Ureter (tissue), 1 donor: ENCODE measurements at places on chromosomes 5 and 9. TPM values are rescaled to one million over a fixed set of nuclear protein-coding genes. Genes with fewer than 3 reads are reported as not detected.

Gene C7
- 209 TPM for total RNA-seq

Gene C8G
- total RNA-seq: 1.6 TPM

Gene TNC
- 61.2 TPM for total RNA-seq

Gene SH2D3C
- 15.7 TPM for total RNA-seq

Gene OLFM1
- 47.8 TPM for total RNA-seq

Gene SV2C
- total RNA-seq: 0.60 TPM

Gene NTRK2
- 3.0 TPM for total RNA-seq

Gene C9
- total RNA-seq: not detected

Gene NUTM2F
- not detected for total RNA-seq

Gene C5orf58
- not detected for total RNA-seq

Gene UGT3A1
- not detected for total RNA-seq

Gene RNF130
- 54.8 TPM for total RNA-seq

Gene PCDHGC5
- 2.8 TPM for total RNA-seq

Gene PCDHA13
- total RNA-seq: 0.42 TPM
